ENCODE measurements at places on chromosomes 7 and 10.

- no peak for DNase-seq
Observed at GRCh38 chr7:28804157-28804556, 154.0 kb downstream of the TRIL start.

DNA sequence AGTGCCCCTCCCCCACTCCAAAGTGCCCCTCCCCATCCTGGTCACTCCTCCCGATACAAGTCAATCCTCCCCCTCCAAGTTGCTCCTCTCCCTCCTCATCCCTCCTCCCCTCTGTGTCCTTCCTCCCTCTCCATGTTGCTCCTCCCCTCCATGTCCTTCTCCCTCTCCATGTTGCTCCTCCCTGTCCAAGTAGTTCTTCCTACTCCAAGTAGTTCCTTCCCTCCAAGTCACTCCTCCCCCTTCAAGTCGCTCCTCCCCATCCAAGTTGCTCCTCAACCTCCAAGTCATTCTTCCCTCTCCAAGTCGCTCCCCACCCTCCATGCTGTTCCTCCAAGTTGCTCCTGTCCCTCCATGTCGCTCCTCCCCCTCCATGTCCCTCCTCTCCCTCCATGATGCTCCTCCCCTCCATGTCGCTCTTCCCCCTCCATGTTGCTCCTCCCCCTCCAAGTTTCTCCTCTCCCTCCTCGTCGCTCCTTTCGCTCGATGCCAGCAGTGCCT is 8.6 kb upstream of the WBP1L start:
- DNase-seq: no peak

- DNase-seq: no peak
Observed at GRCh38 chr10:133094866-133095265, 7.1 kb downstream of the ADGRA1 start.

- DNase-seq: no peak
Observed at GRCh38 chr10:15144788-15145187, 23.7 kb downstream of the NMT2 start.

- no peak for DNase-seq
Observed at GRCh38 chr7:142804728-142805207, 34.0 kb downstream of the PRSS2 start.

DNA sequence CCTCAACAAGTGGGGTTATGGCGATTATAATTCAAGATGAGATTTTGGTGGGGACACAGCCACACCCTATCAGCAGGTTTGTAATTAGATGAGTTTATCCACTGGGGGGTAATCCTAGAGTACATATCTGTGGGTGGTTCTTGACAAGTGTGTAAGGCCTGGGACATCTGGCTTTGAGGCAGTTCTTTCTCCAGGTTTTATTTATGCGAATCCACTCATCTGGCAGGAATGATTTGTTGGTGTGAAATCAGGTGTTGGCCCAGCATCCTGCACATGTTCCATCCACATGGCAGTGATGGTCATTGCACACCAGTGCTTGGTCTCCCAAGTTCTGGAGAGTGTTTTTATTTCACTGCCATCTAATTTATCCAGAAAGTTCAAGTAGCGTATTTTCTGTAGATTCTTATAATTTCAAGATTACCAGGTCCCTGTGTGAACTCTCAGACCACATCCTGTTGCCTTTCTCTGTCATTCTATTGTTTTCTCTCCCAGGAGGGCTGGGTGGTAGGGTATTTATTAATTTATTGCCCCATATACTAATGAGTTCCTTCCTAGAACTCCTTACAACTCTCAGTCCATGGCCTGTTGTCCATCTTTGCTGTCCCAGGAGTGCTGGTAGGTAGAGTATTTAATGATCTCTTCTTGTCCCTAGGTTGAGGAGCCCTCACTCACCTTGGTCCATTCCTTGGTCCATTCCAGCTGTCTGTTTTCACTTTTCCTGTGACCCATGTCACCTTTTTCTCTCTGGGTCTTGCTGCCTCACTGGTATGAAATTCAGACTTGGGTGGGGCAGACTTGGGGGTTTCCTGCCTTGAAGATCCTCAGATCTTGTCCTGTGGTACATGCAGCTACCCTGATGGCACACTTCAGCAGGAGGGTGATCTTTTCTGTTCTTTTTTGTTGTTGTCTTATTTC is 10.4 kb downstream of the RALA start:
- DNase-seq: no peak

DNA sequence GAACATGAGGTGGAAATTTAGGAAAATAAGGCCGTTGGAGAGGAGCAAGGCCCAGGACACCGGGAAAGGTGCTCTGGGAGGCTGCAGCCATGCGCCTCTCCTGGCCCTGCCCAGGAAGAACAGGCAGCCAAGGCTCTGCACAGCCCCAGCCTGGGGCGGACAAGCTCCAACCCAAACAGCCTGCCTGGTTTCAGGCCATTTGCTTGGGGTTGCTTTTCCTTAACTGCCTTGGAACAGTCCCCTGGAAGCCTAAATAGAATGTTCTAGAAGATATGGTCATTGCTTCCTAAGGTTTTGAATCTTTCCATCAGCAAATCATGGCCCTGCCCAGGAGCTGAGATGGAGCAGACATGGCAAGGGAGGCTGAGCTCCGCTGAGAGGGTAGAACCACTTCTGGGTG is 11.0 kb downstream of the VSTM4 start:
- no peak for DNase-seq

GRCh38 chr7:67788669-67789068 is 792.0 kb downstream of the TYW1 start:
- no peak for DNase-seq

GRCh38 chr10:2981361-2981801 is 86.0 kb upstream of the PFKP start:
- DNase-seq: no peak

GRCh38 chr7:124856299-124856888 is 73.2 kb downstream of the POT1 start:
- peak; percentile 29 for DNase-seq

- DNase-seq: no peak
Observed at GRCh38 chr10:129825826-129826225, 138.2 kb downstream of the EBF3 start.

DNA sequence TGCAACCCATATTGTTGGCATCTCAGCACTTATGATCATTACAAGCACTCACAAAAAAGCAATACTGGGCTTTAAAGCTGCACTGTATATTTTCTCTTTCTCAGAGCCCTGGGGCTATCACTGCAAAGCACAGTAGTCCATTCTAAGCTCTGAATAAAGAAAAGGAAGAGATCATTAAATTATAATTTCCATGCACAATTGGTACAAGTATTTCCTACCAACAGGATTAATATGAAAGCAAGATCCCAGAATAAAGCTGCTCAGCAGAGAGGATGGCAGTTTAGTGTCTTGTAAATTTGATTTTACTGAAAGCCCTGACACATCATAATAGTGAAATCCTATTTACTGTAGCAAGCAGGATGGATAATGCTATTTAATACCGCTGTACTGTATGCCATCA is 205.3 kb downstream of the CHCHD3 start:
- no peak for DNase-seq

DNA sequence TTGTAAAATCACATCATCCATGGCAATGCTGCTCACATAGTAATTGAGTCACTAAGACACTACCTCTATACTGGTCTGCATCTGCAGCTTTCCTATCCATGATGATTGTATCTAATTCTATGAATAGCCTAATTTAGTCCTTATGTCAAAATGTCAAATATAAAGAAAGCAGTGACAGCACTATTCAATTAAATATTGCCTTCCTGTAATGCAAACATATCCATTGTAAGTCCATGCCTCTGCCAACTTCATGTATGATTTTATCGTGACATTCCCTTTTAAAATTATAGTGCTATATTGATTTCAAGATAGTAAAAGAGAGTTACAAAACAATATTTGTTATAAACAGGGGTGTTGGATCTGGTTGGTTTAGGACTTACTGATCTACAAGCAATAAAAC is 4.8 kb upstream of the SGPL1 start:
- DNase-seq: no peak

DNA sequence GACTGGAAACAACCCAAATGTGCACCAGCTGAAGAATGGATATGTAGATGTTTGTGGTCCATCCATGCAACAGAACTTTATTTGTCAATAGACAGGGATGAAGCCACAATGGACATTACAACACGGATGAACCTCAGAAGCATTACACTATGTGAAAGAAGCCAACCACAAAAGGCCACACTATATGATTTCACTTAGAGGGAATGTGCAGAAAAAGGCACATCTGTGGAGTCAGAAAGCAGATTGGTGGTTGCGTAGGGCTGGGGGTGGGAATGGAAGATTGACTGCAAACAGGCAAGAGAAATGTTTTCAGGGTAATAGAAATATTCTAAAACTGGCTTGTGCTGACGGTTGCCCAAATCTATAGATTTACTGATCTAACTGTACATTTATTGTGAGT is 34.3 kb upstream of the WASHC2A start:
- DNase-seq: no peak

GRCh38 chr7:2826771-2827170 is 17.3 kb downstream of the GNA12 start:
- no peak for DNase-seq

GRCh38 chr10:1377740-1378397 is 321.7 kb downstream of the WDR37 start:
- no peak for DNase-seq

GRCh38 chr7:80941208-80941758 is 22.4 kb upstream of the SEMA3C start:
- DNase-seq: no peak

DNA sequence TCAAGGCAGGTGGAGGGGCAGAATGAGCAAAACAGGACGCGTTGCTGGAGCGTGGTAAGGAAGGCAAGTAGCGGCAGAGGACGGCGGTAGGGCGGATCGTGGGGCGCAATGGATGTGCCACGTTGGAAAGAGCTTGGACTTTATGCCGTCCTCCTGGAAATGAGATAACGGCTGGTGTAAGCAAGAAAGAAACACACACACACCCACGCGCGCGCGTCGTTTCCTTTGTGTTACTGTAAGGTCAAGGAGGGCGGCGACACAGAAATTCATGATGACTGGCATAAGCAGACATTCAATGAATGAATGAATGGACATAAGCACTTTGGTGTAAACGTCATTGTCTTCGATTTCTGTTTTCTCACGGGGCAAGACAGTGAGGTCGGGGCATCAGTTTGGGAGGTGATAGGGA is 683 bp upstream of the ENTPD7 start:
- DNase-seq: no peak

DNA sequence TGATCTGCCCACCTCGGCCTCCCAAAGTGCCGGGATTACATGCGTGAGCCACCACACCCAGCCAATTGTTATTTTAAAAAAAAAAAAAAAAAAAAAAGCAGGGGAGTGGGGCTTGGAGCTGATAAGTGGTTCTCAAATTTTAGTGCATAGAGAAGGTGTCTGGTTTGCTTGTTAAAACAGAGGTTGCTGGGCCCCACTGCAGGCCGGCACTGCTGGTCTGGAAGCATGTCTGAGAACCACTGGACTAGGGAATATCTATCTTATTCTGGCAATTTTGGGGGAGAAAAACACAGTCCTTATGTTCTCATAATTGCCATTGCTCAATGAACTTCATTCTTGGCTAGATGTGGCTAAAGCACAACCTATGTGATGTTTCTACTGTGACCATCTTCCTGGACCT is 19.0 kb upstream of the FIGNL1 start:
- no peak for DNase-seq

DNA sequence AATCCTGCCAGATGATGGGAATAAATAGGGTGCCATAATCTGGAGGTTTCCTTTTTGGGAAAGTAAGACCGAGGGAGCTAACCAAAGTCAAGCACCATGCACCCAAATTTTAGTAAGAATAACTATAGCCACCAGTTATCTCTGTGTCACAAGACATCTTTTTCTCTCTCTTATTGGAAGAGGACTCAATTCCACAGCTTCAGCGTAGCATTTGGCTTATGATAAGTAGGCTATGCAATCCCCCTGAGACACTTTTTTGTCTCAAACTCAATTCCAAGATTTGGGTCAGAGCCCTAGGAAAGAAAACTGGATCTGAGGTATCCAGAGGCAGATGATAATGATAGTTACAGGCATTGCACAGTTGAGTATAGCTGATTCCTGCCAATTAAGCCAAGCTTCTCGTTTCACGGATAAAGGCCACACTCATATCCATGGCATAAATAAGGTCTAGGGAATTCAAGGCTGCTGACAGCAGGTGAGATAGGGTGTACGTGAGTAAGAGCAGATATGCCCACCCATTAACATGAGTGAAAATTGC is 425.2 kb upstream of the CNTNAP2 start:
- DNase-seq: no peak

GRCh38 chr10:80945264-80945880 is 407.7 kb downstream of the SH2D4B start:
- no peak for DNase-seq

DNA sequence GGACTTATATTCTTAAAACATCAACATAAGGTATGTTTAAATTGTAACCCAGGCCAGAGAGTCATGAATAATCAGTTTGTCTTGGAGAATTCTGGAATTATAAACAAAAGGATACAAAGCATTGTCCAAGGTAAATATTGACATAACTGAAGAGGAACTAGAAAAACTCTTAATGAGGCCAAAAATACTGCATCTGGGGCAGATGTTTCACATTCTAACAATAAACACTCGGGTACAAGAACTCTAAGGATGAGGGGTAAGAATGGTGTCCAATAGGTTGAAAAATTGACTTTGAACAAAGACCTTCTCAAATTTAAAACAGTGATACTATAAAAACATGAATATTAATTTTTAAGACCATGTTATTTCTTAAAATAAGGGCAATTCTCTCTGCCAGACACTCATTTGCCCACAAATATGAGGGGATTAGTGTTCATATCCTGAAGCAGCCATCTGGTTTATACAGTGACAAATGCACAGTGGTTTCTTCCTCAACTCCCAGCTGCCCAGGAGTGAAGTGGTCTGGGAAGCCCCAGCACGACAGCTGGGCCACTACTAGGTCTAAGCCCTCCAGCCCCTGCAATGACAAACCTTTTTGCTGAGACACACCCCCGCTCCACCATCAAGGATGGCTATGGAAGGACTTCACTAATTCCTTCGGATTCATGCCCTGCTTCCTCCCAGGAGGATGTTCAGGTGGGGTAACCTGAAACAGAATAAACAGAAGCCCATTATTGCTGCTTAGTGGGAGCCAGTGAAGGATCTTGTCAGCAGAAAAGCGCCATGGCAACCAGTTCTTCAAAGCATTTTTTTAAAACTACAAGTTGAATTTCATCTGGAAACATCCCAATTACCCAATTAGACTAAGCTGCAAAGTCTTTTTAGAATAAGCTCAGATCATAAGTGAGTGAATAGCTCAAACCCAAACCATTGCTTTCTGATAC is 107.5 kb upstream of the ARID5B start:
- DNase-seq: no peak

DNA sequence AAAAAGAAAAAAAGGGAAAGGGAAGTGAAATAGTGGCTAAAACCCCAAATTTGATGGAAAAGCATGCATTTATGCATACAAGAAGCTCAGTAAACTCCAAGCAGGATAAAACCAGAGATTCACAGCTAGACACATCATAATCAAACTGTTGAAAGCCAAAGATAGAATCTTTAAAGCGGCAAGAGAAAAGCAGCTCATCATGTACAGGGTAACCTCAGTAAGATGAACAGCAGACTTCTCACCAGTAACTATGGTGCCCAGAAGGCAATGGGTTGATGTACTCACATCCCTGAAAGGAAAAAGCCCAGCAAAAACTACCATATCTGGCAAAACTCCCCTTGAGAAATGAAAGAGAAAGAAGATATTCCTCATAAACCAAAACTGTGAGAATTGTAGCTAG is 60.4 kb downstream of the TPST1 start:
- DNase-seq: peak; percentile 14

GRCh38 chr10:114925587-114926586 is 12.1 kb upstream of the TRUB1 start:
- no peak for DNase-seq

Data from NCI-H2227 treated with DMSO at 0.1 percent for 48 hours (cell line).